ENCODE measurements at places on chromosomes 2 and 18. TPM values are rescaled to one million over a fixed set of nuclear protein-coding genes. Genes with fewer than 3 reads are reported as not detected.

Gene IMP4
- total RNA-seq, result 63.6 TPM

Gene TLK1
- total RNA-seq, result 22.8 TPM

Gene CD28
- 0.12 TPM for total RNA-seq

Gene KCNK3
- total RNA-seq, result 0.53 TPM

Gene PDCD1
- total RNA-seq, result not detected

Gene EIF2AK3
- total RNA-seq, result 20.7 TPM

Gene SPATA3
- not detected for total RNA-seq

Gene KCNIP3
- total RNA-seq, result 2.2 TPM

Gene STARD6
- total RNA-seq, result not detected

Gene VIL1
- not detected for total RNA-seq

Gene LRP1B
- total RNA-seq, result not detected

Gene COL4A3
- not detected for total RNA-seq
